ENCODE measurements at places on chromosomes 5 and 9. TPM values are rescaled to one million over a fixed set of nuclear protein-coding genes. Genes with fewer than 3 reads are reported as not detected.

- no peak for DNase-seq
- H3K4me1 ChIP-seq, result peaks cover 39% of the 10 kb centered on the region
- H3K36me3 ChIP-seq, result no peaks in the 10 kb centered on the region
- no peak overlapping the region for H3K4me3 ChIP-seq
- H3K27ac ChIP-seq, result no peak overlapping the region
Measured at GRCh38 chr5:135393691-135394090, 5.3 kb downstream of the MACROH2A1 start.

GRCh38 chr5:17216974-17217492 lies 398 bp upstream of the BASP1 start:
- DNase-seq, result peak; percentile 88
- no peak overlapping the region for H3K4me3 ChIP-seq
- H3K27ac ChIP-seq, result peak overlapping the region; percentile 16
- no peaks in the 10 kb centered on the region for H3K36me3 ChIP-seq
- no peaks in the 10 kb centered on the region for H3K27me3 ChIP-seq

GRCh38 chr5:169826618-169827017 lies 153.7 kb downstream of the INSYN2B start:
- DNase-seq, result peak; percentile 25
- H3K27ac ChIP-seq, result no peak overlapping the region
- no peaks in the 10 kb centered on the region for H3K36me3 ChIP-seq
- no peaks in the 10 kb centered on the region for H3K27me3 ChIP-seq

- H3K4me1 ChIP-seq, result peaks cover 9% of the 10 kb centered on the region
- no peaks in the 10 kb centered on the region for H3K27me3 ChIP-seq
- no peak overlapping the region for H3K4me3 ChIP-seq
- H3K27ac ChIP-seq, result no peak overlapping the region
- peaks cover 4% of the 10 kb centered on the region for H3K36me3 ChIP-seq
- peak; percentile 86 for DNase-seq
Measured at GRCh38 chr9:133711428-133712220, 26.5 kb downstream of the SARDH start.

DNA sequence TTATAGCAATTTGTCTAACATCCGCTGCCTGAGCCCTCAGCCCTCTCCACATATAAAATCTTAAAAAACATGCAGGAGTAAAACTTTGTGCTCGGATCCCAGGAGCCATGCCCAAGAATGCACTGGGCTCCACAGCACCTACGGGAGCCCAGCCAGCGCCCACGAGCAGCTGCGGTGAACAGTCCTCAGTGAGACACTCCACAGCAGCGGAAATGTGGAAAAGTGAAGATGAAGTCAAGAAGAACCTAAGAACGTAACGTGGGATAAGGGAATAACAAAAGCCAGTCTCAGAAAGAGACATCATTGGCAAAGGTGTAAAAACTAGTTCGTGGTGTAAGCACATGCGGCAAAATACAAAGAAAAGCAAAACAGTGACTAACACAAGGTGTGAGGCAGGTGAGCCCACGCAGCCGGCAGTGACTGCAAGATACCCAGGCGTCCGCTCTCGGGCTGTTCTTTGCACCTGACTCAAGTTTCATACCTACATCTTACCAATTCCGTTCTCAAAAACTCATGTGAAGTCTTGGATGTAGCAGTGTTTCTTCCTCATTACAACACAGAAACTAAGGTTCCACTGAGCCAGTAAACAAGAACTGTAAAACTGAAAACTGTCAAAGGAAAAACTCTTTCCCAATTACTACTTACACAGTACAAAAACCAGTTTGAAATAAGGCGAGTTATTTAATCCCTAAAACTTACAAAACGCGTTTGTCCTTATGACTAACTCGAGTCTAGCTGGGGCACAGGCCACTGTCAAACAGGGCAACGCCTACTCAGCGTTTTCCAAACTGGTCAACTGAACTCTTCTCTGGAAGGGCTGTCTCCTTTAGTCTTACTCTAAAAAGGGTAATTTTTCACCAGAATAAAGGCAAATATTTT lies 1.7 kb downstream of the CAMSAP1 start:
- no peaks in the 10 kb centered on the region for H3K36me3 ChIP-seq
- H3K4me1 ChIP-seq, result peaks cover 15% of the 10 kb centered on the region

GRCh38 chr5:6633469-6634245 lies 417 bp downstream of the SRD5A1 start:
- H3K36me3 ChIP-seq, result peaks cover 8% of the 10 kb centered on the region
- peak overlapping the region; percentile 73 for H3K4me3 ChIP-seq
- peak overlapping the region; percentile 61 for H3K27ac ChIP-seq
- H3K4me1 ChIP-seq, result no peaks in the 10 kb centered on the region

DNA sequence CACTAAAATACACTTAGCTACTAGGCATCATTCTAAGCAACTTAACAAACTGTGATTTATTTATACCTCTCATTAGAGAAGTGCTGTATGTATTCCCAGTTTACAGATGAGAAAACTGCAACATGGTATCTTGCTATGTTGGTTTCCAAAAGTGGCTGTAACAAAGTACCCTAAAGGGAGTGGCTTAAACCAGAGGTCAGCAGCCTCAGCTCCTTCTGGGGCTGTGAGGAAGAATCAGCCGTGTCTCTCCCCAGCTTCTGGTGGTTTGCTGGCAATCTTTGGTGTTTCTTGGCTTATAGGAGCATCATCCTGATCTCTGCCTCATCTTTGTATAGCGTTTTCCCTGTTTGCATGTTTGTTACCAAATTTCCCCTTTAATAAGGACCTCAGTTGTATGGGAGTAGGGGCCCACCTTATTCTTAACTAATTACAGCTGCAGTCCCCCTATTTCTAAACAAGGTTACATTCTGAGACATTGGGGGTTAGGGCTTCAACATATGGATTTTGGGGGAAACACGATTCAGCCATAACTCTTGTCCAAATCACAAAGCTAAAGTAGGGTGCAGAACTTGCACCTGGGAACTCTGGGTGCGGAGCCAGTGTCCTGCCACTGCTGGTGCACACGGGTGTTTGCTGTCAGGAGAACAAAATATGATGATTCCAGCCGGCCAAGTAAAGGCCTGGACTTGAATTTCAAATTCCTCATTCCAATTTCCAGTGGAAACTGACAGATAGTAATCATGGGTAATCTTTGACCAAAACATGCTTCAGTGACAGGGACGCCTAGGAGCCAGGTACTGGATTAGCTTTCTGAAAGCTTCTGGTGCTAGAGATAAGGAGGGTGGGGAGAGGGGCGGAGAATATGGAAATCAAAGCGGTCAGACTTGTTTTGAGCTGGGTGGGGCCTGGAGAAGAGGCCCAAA lies 43.3 kb downstream of the RAI14 start:
- DNase-seq, result no peak
- H3K36me3 ChIP-seq, result no peaks in the 10 kb centered on the region
- no peaks in the 10 kb centered on the region for H3K27me3 ChIP-seq
- no peaks in the 10 kb centered on the region for H3K4me1 ChIP-seq
- no peak overlapping the region for H3K27ac ChIP-seq

- no peak for DNase-seq
- no peaks in the 10 kb centered on the region for H3K36me3 ChIP-seq
- no peak overlapping the region for H3K4me3 ChIP-seq
- no peak overlapping the region for H3K27ac ChIP-seq
- H3K27me3 ChIP-seq, result no peaks in the 10 kb centered on the region
Measured at GRCh38 chr9:34426347-34427074, 31.9 kb downstream of the FAM219A start.

DNA sequence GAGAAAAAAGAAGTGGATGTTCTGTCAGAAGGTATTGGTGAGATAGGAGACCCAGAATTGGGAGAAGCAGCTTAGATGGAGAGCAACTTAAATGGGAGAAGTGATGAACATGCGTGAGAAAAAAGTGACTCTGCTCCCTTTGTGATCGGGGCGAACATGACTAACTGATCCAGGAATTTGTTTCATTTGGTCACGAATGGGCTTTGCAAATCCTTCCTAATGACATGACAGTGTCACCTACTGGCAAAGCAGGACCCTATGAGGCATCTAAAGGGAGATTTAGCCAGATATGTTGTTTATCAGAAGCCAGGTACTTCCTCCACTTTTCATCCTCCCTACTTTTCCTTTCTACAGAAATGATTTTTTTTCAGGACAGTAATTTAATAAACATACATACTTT lies 787.4 kb upstream of the RGMB start:
- H3K36me3 ChIP-seq, result no peaks in the 10 kb centered on the region
- no peak overlapping the region for H3K4me3 ChIP-seq
- H3K4me1 ChIP-seq, result no peaks in the 10 kb centered on the region
- no peaks in the 10 kb centered on the region for H3K27me3 ChIP-seq
- no peak for DNase-seq
- H3K27ac ChIP-seq, result no peak overlapping the region

DNA sequence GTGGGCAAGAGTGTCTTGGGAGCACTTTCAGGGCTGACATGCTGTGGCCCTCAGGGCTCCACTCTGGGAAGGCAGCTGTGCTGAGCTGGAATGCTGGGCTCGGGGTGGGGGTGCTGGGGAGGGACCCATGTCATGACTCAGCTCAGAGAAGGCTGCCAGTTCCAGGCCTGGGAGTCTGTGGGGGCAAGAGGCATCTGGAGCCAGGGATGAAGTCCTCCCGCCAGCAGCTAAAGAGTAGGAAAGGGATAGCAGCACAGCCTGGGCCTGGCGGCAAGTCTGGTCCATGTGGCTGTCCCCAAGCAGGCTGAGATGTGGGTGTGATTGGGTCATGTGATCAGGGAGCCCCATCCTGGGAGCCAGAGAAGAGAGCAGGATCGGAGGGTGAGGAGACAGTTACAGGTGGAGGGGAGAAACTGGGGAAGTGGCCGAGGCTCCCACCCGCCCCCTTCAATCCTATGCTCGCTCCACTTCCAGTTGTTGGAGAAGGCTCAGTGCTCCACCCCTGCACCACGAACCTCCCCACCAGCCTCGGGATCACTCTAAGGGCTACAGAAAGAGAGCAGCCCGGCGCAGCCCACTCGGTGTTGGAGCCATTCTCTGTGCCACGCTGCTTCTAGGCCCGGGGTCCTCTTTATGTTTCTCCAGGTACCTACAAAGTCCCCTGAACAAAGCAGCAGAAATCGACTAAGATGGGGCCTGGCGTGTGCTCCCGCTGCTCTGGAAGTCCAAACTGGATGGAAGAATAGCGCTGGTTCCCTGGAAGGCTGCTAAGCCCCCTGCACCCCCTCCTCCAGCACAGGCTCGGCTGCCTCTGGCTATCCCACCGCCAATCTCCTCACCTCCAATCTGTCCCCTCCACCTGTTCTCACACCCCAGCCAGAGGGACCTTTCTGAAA lies 12.0 kb downstream of the PDGFRB start:
- peak overlapping the region; percentile 71 for H3K27ac ChIP-seq
- H3K36me3 ChIP-seq, result peaks cover 3% of the 10 kb centered on the region
- H3K4me1 ChIP-seq, result no peaks in the 10 kb centered on the region
- DNase-seq, result peak; percentile 60
- H3K4me3 ChIP-seq, result no peak overlapping the region

- H3K27me3 ChIP-seq, result no peaks in the 10 kb centered on the region
- no peak overlapping the region for H3K4me3 ChIP-seq
- peaks cover 5% of the 10 kb centered on the region for H3K4me1 ChIP-seq
- no peaks in the 10 kb centered on the region for H3K36me3 ChIP-seq
- no peak overlapping the region for H3K27ac ChIP-seq
Measured at GRCh38 chr9:121450241-121450640, 49.4 kb downstream of the GGTA1 start.

DNA sequence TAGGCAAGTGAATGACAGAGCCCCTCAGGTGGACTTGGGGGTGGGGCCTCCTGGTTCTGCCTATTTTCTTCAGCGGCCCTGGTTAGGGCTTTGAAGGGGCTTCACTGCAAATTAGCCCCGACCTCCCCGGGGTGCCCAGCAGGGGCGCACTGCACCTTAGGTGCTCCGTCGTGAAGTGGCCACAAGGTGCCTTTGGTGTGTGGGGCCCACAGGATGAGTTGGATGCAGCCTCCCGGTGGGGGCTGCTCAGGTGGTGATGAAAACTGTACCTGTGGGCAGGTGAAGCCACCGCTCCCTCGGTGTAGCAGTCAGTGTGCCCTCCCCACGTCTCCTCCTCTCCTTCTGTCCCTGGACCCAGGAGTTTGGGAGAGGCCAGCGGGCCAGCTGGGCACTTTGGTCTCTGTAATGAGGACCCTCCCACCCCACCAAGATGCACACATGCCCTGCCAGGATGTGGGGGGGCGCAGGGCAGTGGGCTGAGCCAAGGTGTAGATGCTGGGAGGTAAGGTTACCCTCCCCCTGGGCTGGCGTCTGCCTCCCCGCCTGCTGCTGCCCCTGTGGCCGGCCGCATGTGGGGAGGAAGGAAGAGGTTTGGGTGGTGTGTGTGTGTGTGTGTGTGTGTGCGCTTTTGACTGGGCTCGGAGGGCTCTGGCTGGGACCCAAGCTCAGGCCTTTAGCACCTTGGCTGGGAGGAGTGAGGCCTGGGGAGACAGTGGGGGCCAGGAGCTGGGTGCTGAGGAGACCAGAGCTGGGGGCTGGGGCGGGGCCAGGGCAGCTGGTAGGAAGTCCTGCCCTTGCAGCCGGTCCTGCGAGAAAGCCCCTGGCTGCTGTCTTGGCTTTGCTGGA lies 55.6 kb downstream of the RXRA start:
- no peak for DNase-seq
- H3K4me3 ChIP-seq, result no peak overlapping the region
- no peaks in the 10 kb centered on the region for H3K36me3 ChIP-seq
- no peaks in the 10 kb centered on the region for H3K27me3 ChIP-seq

- H3K4me3 ChIP-seq, result no peak overlapping the region
- no peak for DNase-seq
- H3K27ac ChIP-seq, result no peak overlapping the region
- no peaks in the 10 kb centered on the region for H3K27me3 ChIP-seq
- no peaks in the 10 kb centered on the region for H3K36me3 ChIP-seq
Measured at GRCh38 chr5:75037106-75037505, 15.3 kb downstream of the GCNT4 start.

DNA sequence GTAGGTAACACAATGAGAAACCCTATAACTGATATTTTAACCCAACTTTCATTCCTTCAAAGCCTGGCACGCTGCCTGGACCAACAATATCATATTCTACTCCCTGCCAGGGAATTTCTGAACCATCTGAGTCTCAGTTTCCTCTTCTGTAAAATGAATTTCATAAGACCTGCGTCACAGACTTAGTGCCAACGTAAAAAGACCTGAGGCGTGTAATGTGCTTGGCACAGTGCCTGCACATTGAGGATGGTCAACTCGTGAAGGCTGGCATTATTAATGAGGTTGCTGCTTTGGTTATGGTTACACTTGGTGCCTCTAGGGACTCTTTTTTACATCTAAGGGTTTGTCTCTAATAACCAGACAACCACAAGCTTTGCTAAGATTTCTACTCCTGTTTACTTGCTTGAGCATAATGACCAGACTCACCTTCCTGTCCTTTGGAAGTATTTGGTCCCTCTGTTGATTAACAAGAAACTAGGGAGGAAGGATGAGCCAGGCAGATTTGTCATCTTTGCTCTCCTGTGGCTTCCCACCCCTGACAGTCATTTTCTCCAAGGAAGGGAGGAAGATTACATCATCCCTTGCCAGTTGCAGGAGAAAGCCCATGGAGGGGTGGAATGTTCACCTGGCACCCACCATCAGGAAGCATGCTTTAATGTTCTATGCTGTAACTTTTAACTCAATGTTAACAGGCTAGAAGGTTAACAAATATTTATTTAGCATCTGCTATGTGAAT lies 79.0 kb downstream of the PAPPA start:
- H3K4me1 ChIP-seq, result peaks cover 2% of the 10 kb centered on the region
- H3K36me3 ChIP-seq, result no peaks in the 10 kb centered on the region
- no peaks in the 10 kb centered on the region for H3K27me3 ChIP-seq
- H3K27ac ChIP-seq, result no peak overlapping the region

- no peak overlapping the region for H3K4me3 ChIP-seq
- no peaks in the 10 kb centered on the region for H3K27me3 ChIP-seq
- no peaks in the 10 kb centered on the region for H3K4me1 ChIP-seq
- no peak for DNase-seq
- H3K27ac ChIP-seq, result no peak overlapping the region
- peaks cover 50% of the 10 kb centered on the region for H3K36me3 ChIP-seq
Measured at GRCh38 chr5:138565100-138565821, 9.9 kb downstream of the HSPA9 start.

The RABL6 gene
- total RNA-seq, result 36.4 TPM

The FOXE1 gene
- 0.06 TPM for total RNA-seq

The MOB3B gene
- total RNA-seq, result 8.7 TPM

The GABRB2 gene
- total RNA-seq, result 1.4 TPM

The TTLL11 gene
- total RNA-seq, result 7.8 TPM

The ZNF169 gene
- total RNA-seq, result 8.7 TPM

The PIK3R1 gene
- 128 TPM for total RNA-seq

The UTP15 gene
- 22.1 TPM for total RNA-seq
